ENCODE measurements at places on chromosomes 2 and 18.
A peak's percentile ranks its signal among the peaks of the same experiment; 100 is the strongest.

DNA sequence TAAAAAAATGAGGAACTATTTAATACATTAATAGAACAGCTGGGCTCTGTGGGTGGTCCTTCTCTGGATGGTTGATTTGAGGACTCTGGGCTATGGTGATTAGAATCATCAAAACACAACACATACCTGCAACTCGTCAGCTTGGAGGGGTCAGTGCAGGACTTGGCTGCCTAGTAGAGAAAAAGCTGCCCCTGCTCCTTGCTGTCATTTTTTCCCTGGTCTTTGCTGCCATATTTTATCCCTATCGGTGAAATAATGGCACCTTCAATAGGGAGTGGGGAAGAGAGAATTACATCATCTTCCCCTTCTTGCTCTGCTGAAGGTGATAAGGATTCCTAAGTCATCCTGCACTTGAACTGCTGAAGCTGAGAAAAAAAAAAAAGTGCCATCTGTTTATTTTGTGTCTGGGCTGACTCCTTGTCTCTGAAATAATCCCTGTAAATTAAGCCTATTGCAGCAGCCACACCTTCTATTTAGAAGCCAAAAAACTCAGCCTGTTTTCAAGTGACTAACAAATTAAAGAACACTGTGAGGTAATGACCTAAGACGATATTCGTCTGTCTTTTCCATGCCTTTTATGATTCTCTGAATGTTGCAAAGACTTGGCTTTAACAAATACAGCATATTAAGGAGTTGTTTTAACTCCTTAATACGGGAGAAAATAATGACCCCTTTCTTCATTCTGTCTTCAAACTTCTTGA is 89.3 kb downstream of the ACVR1 start:
- peak; percentile 27 for DNase-seq

DNA sequence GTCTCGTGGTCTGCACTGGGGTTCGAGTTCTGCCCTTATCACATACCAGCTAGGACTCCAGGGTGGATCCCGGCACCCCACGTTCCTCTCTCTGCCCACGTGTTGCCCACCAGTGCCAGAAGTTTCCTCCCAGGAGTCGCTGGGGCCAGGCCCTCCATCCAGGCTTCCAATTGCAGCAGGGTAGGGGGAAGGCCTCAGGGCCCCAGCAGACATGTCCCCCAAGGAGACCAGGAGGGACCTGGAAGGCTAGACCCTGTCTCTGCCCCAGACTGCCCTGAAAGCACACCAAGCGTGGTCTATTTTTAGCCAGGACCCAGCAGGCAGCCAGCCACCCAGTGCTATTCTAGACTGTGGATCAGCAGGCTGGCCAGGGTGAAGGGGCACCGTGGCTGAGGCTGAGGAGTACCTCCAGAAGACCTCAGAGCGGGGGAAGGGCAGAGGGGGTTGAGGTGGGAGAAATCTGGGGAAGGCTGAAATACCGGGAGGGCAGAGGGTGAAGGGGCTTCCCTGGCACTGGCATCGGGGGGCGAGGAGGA is 18.8 kb upstream of the TNS1 start:
- DNase-seq, result no peak

DNA sequence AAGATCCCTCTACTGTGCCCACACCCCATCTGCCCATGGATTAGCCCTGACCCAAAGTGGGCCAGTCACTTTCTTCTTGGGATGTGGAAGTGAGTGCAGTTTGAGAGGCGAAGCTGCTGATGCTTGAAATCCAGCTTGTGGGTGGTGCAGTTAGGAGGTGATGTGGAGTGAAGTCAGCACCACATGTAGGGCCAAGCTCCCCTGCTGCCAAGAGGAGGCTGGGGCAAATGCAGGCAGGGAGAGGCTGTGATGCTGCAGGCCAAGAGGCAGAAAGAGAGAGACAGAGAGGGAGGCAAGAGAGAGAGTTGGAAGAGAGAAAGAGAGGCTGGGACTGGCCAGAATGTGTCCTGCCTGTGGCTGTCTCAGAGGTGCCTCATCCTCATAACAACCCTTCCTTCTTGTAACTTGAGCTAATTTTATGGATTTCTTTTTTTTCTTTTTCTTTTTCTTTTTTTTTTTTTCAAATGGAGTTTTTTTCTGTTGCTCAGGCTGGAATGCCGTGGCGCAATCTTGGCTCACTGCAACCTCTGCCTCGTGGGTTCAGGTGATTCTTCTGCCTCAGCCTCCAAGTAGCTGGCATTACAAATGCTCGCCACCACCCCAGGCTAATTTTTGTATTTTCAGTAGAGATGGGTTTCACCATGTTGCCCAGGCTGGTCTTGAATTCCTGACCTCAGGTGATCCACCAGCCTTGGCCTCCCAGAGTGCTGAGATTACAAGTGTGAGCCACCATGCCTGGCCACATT is 35.3 kb upstream of the CAB39 start:
- no peak for DNase-seq

DNA sequence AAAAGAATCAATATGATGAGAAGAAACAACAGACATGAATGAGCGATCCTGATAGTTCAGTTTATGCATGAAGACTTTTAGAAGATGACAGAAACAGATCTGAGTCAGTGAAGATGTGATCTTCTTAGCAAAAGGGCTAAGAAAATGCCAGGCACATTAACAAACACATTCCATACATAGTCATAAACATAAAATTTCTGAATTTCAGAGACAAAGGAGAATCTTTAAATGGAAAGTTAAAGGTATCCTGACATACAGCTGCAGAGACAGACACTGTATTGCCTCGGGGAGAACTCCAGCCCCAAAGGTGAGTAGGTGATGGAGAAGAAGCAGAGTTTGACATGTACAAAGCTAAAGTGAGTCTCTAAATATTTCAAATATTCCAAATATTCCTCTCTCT is 40.6 kb upstream of the FN1 start:
- DNase-seq, result no peak

DNA sequence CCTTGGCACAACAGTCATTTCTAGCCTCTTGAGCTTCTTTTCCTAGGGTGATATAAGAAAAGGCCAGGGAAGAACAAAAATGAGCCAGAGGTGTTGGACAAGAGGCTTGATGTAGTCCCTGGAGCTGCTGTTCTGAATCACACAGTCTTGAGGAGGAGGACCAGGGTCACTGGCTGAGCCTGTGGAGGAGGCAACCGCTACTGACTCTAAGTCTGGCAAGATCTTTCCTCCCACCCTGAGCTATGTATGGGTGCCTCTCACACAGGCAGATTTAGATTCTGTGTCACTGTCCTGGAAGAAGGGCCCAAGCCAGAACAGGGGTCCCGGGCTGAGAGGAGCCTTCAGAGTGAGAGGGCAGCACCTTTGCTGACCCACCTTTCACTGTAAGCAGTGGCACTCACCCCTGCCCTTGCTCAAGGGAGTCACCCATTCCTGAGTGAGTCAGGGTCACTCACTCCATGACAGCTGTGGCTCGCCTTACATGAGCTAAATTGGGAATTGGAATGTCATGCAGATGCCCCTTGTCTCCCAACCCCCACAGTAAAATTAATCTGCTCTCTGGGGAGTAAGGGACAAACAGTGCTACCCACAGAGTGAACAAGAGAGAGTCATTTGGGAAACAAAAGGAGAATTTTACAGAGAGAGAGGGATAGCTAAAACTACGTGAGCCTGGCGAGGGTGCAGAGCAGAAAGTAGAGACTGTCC is at the start of gene TRIM54:
TRIM54 (plus strand) TSS at position 575 of the 705 bp plus-strand sequence. CDS start 303 bp downstream, outside the sequence.
- no peak for DNase-seq
